GM12878 (cell line): ENCODE measurements at places on chromosomes 2 and 18. TPM values are rescaled to one million over a fixed set of nuclear protein-coding genes. Genes with fewer than 3 reads are reported as not detected.

REG3G gene
- 0.33 and 0.51 TPM in 2 replicates for total RNA-seq

DNA sequence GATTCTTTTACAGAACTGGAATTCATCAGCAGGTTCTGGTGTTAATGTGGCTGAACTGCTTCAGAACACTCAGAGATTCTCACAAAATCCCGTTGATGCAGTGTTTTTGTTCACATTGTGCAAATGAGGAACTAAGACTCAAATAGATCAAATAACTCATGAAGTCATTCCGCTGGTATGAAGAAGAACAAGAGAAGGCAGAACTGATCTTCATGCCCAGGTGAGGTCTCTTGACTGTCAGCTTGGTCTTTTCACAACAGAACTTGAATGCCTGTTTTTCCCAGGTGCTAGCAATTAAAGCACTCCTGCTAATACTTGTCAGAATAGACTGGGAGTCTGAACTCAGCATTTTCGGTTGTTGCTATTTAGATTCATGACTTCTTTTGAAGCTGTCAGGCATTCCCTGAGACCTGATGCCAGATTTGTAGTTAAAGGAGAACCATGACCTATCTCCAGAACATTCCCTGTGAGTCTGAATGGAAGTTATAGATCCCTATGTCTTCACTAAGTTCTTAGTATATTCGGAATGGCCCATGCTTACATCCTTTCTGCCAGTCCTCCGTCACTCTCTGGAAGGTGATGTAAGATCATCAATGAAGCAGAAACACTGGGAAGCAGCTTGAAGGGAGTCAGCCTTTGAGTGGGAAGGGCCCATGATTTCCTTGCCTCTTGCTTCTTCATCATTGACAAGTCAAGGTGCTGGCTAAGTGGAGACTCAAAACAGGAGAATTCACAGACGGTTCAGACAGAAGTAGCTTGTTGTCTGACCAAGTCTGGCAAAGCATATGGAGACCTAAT is 155.7 kb downstream of the MTCL1 start:
- DNase-seq = no peak

DNA sequence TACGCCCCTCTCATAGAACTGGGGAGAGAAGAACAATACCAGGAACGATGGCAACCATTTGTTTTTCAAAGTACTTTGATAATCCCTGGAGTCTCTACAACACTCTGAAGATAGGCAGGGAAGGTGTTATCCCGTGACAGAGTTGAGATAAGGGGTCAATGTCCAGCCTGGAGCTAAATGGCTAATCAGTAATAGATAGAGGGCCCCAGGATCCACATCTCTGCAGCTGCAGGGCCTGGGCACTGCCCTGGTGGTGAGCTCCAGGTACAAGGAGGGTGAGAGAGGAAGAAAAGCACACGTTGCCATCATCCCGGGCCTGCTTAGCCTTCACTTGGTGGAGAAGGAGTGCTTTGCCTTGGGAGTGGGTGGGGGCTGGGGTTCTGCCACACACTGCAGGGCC is 260.6 kb downstream of the PRKCE start:
- DNase-seq = no peak

DNA sequence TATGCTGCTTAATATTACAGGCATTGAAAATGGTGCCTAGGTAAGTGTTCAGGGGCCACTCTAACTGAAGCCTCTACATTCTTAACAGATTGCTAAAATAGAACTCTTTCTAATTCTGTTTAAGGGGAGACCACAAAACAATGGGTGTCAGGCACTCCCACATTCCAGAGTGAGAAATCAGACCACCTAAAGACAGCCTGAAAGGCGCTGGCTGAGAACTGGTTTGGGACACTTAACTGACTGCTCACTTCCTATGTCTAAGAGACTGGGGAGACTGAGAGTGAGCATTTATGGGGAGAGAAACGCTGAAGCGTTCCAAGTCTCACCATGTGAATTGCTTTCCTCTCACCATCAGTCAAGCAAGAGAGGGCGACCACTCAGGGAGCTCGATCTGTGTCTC is 108.8 kb upstream of the ITGB6 start:
- DNase-seq = no peak

GRCh38 chr2:21163213-21163612 is 39.4 kb downstream of the TDRD15 start:
- DNase-seq = no peak

- DNase-seq = no peak
Observed at GRCh38 chr2:72115110-72116080, 32.3 kb downstream of the CYP26B1 start.

- no peak for DNase-seq
Observed at GRCh38 chr2:189522435-189523151, 58.0 kb downstream of the SLC40A1 start.

GRCh38 chr2:237101118-237101979 is 15.7 kb downstream of the COPS8 start:
- DNase-seq = no peak

- no peak for DNase-seq
Observed at GRCh38 chr2:115634578-115634977, 1192.1 kb downstream of the DPP10 start.

GRCh38 chr2:126385983-126386382 is 270.0 kb upstream of the GYPC start:
- DNase-seq = no peak

- no peak for DNase-seq
Observed at GRCh38 chr2:58918141-58918540, 677.0 kb upstream of the FANCL start.

DNA sequence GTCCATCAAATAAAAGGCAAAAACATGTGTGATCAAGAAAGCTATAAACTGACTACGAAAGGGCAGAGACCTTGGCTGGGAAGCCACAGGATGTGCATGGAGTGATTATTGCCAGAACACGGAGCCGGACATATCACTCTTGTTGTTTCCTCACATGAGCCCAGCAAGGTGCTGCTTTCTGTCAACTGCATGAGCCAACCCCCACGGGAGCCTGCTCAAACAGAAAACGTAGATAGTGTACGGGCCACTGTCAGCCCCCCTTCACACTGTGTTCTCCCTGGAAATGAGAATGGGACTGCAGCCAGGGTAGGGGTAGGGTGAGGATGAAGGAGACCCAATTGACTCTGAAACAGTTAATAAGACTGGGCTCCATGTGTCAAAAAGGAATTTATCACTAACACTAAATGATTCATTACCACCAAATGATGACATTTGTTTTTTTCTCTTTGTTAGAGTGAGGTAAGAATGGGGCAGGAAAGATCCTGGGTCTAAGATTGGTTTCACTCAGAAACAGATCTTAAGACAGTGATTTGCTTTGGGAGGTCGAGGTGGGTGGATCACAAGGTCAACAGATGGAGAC is 235.8 kb downstream of the MREG start:
- no peak for DNase-seq

DNA sequence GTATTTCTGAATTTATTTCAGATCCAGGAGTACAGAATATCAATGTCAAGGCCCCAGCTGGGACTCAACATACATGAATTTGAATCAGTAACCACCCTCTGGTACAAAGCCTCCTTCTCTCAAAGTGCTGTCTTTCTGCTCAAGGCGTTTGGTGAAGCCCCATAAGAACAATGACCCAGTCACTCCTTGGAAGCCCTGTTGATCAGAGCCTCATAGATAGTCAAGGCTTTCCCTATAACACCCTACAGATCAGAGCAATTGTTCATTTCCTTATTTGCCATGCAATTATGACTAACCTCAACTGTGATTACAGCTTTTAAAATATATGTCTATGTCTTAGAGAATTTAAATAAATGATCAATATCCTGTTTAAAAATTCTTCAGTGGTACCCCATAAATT is 159.1 kb upstream of the CREB1 start:
- no peak for DNase-seq

DNA sequence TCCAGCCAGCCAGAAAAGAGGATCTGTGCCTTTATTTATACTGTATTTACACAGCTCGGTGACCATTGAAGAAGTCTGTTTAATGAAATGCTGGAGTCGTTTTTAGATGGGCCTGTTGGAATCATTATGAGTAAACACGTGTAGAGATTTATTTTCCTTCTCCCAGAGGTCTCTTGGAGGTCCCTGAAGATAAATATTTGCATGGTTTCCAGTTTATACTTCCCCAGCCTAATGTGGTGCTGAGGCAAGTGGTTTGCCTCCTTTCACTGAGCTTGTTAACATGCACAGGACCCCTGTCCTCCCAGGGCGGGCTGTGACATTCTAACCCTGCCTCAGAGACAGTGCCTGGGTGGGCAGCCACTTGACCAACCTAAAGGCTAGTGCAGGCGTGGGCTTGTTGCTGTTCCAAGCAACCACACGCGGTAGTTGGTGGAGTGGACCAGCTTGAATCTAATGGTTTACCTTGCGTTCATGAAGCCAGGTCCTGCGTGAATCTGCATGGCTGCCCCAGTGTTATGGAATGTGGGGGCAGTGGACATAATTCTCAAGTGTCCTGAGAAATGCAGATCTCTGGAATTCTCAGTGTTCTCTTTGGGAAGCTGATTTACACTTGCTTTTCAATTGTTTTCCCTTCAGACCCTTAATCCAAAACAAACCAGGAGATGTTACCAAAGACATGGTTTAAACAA is 130.2 kb upstream of the DLX2 start:
- no peak for DNase-seq

DNA sequence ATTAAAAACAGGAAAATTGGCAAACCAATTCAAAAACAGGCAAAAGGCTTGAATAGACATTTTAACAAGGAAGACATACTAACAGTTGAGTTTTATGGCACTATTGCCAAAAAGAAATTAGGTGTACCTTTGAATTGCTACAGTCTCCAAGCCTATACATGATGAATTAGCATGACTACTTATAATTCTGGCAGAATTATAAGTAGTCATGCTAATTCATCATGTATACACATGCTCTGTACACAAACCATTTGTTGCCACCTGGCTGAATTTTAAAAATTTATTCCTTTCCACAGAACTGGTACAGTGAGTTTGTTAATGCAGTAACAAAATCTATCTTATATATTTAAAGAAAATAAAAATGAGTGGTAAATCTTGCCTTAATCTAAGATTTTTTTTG is 1332.0 kb upstream of the CRIM1 start:
- no peak for DNase-seq
